ENCODE measurements at places on chromosomes 1 and 21.

DNA sequence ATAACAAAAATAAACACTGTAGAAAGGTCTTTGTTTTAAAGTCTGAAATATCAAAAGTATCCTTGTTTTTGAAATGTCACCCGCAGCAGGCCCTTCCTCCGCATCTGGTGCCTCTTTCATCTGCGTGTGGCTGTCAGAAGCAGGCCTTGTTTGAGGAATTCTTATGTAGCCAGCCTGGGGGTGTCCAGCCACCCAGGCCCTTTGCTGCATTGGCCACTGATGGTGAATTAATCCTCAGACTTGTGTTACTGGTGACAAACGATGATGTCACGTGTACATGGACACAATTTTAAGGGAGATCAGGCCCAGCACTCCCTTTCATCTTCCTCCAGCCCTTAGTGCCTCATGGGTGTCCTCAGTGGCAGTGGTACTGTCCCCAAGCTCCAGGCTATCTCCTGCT, 208.0 kb upstream of the GALNT2 start:
- DNase-seq, result no peak

GRCh38 chr1:78472851-78473496, 17.8 kb upstream of the PTGFR start:
- DNase-seq, result no peak

- no peak for DNase-seq
Measured at GRCh38 chr1:160488347-160489058, 34.6 kb downstream of the SLAMF6 start.

DNA sequence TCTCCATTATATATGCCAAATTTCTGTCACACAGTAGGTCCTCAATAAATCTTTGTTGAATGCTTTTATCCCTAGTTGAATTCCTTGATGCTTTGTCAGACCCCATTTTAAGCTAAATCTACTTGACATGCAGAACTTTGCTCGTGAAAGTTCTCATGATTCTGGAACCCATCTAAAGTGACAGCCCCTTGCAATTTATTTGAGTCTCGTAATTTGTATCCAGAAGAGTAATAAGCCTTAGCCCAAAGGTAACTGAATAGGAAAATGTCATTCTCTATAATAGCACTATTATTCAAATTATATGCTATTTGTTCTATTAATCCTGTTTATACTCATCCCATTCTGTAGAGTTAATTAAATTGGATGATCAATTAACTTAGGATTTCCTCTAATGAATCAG, 466.6 kb upstream of the OLFM3 start:
- no peak for DNase-seq

DNA sequence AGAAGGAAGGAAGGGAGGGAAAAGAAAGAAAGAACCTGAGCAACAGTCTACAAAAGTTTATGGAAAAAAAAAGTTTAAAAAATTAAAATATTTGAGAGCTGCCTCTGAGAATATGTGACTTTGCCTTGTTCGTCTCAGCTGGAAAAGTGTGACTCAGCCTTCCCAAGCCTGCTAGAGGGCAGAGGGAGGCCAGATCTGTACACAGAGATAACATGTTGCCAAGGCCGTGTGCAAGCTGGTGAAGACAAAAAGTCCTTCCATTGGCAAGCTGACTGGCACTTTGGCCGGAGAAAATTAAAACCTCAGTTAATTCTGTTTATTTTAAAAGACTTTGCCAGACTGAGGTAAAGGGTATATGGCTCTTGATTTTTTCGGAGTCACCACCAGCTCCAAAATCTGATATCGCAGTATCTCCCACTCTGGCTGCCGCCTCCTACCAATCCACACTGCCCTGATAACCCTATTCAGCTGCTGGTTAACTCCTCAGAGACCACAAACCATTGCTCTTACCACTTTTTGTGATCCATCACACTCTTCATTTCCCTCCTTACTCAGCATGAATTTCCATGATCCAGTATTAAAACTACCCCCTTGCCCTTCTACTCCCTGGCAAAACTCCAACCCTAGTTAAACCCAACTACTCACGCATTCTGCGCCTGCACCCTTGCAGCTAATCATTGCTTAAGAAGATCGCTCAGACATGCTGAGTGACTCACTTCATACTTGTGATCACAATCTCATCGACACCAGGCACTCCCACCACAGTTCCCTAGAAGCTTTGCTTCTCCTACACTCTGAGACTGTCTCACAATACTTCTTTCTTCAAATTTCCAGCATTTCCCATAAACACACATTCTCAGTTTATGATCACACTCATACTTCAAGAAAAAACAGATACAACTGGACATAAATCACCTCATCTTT, 5.7 kb upstream of the PPP1R15B start:
- no peak for DNase-seq

DNA sequence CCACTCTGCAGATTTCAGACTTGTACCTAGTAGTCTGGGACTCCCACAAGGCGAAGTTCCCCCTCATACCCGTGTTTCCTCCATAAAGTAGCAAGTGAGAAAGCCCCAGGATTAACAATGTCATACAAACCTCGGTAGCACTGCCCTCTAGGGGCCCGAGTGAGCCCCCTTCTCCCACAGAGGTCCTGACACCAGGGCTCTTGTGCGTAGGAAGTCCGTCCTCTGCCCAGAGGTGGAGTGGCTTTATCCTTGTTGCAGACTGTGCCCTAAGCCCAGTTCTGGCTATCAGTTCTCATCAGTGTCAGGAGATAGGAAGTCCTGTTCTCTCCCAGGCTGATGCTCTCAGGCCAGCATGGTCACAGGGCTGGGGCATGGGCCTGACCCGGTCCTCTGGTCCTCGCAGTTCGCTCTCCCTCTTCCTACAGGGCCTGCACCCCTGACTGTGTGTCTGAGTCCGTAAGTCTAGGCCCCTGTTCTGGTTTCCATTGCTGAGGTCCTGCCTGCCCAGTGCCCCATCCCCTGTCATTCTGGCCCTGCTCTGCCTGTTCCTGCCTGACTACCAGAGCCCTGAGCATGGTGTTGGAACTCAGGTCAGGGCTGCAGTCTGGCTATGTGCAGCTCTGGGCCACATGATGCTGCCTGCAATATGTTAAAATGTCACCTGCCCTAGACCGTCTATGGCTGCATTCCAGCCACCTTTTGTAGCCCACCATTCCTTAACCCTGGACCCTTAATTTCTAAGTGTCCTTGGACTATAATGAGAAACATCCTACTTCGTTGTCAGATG, 285.6 kb downstream of the ASTN1 start:
- no peak for DNase-seq

DNA sequence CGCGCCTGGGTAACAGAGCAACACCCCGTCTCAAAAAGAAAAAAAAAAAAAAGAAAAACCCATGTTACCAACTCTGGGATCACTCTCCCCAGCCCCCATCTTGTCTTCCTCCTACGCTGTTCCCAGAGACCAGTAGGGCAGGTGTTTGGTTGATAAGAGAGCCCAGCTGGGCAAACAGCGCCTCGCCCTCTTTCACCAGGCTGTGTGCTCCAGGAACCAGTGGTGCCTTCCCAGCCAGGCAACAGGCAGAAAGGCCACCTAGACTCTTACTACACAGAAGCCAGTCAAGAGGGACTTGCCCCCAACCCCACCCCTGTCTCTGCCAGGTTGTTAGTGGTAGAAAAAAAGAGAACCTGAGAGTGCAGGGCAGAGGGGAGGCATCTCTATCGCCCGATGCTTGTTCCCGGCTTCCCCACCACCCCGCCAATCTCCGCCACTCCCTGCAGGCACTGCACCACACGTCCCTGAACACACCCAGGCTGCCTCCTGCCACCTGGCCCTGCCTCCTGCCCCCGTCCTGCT, 14.0 kb upstream of the CTRC start:
- peak; percentile 89 for DNase-seq

- DNase-seq, result no peak
Measured at GRCh38 chr1:203281033-203281432, 24.3 kb upstream of the BTG2 start.

DNA sequence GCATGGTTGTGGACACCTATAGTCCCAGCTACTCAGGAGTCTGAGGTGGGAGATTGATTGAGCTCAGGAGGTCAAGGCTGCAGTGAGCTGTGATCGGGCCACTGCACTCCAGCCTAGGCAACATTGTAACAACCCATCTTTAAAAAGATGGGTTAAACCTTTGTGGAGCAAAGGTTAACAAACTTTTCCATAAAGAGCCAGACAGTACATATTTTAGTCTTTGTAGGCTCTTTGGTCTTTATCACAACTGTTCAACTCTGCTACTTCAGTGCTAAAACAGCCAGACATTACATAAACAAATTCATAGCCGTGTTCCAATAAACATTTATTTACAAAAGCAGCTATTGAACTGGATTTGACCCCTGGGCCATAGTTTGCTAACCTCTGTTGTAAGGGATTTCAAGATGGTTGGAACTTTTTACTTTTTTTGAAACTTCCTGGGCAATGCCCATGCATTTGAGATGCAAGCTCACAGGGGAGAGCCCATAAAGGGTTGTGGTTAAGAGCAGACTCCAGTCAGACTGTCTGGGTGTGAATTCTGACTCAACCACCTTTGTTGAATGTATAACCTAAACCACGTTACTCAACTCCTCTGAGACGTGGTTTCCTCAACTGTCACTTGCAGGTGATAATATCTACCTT, 10.8 kb downstream of the INAVA start:
- no peak for DNase-seq

GRCh38 chr1:67166196-67166595, at the start of gene IL23R:
IL23R (plus strand) TSS chr1:67166454; CDS start chr1:67168121, 1,667 bp downstream.
- DNase-seq, result no peak

- DNase-seq, result no peak
Measured at GRCh38 chr1:119143706-119144105, 3.3 kb upstream of the WARS2 start.

DNA sequence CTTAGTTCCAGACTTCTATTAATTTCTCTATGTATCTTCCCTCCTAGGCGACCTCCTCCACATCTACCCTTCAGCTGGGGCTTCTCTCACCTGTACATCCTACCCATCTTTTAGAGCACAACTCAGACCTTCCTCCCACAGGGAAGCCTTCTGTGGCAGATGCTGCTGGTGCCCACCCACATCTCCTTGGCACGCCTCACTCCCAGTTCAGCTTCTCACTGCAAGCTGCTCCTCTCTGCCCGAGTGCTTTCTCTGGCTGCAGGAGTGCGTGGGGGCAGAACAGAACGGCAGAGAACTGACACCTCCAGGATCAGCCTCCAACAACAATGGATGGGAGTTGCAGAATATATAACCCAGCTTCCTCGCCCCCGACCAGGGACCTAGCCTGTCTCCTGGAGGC, 36.5 kb downstream of the ZBTB18 start:
- no peak for DNase-seq

- peak; percentile 70 for DNase-seq
Measured at GRCh38 chr1:48055876-48056764, 58.9 kb upstream of the TRABD2B start.

- DNase-seq, result no peak
Measured at GRCh38 chr1:155320661-155321617, at the start of gene RUSC1. RUSC1 (plus strand) TSS chr1:155320894; CDS start chr1:155321774, 880 bp downstream.

- peak; percentile 74 for DNase-seq
Measured at GRCh38 chr1:157117527-157118057, 18.0 kb upstream of the ETV3L start.

DNA sequence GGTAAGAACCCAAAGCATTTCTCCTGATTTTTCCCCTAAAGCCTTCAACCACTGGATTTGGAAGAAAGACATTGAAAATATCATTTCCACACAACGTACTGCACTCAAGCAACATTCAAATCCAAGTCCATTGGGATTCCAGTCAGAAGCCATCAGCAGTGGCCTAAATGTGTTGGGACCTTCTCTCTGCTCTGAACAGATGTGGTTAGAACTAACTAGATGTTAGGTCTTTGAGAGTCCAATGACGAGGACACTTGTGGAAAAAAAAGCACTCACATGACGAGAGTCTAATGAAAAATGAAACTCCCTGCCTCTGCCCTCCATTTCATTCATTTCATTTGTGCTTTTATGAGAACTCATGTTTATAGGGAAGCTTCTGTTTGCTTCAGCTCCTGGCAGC, 382.3 kb downstream of the SIPA1L2 start:
- peak; percentile 54 for DNase-seq

- no peak for DNase-seq
Measured at GRCh38 chr21:36806103-36806502, 107.2 kb downstream of the SIM2 start.

GRCh38 chr1:182146286-182146685, 84.8 kb upstream of the ZNF648 start:
- no peak for DNase-seq

- no peak for DNase-seq
Measured at GRCh38 chr1:53619367-53620060, 119.5 kb downstream of the GLIS1 start.

GRCh38 chr1:66533804-66534740, at the start of gene SGIP1:
SGIP1 (plus strand) TSS chr1:66534153; CDS start chr1:66534359, 206 bp downstream.
- DNase-seq, result peak; percentile 66

GRCh38 chr21:39715804-39716397, 29.1 kb upstream of the IGSF5 start:
- DNase-seq, result peak; percentile 44

GRCh38 chr1:247102381-247102780, 1.8 kb downstream of the ZNF669 start:
- DNase-seq, result no peak

DNA sequence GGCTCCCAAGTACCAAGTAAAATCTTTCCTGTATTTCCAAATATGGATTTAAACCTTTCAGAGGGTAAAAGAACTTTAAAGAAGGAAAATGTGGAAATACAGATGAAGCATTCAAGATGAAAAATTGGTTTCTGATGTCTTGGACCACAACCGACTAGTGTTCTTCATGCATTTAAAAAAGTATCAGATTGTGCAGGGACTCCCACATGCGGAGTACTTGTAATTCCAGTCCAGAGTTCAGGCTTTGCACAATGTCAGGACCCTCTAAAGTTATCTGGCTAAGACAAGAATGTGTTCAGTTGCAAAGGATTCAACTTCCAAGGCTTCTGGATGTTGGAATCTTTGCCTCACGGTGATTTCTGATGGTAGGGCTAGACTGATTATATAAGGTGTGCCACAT, 66.7 kb downstream of the RGL1 start:
- DNase-seq, result no peak

DNA sequence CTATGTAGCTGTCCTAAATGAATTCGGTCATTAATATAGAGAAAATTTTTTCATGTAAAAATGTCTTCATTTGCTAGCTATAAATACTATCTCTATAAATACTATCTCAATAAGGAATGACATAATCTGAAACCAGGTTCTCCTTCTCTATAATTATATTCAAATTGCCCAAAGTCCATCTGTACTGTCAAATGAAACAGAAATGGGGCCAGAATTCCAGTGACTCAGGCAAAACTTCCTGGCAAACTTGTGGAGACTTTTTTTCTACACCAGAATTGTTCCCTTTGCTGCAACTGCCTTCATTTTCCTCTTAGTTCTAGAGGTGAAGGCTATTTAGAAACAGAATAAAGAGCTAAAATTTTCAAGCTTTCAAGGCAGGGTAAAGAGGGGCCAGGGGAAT, 152.5 kb downstream of the KCNH1 start:
- no peak for DNase-seq

- DNase-seq, result no peak
Measured at GRCh38 chr1:116290085-116290705, 82.8 kb upstream of the ATP1A1 start.

DNA sequence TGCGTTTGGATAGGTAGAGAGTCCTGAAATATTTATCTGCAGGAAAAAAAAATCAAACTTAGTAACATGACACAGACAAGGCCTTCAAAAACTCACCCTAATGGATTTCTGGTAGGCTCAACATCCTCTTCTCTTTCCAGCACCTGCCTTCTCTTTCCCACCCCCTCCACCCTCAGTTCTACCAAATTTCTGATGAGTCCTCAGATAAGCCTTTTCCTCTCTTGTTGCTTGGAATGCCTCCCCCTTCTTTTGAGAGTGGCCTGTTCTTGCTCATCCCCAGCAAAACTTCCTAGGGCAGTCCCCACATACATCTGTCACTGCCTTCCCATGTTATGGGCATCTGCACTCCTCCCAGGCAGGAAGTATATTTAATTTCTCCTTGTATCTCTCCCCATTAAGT, 7.6 kb upstream of the LBR start:
- DNase-seq, result no peak

- no peak for DNase-seq
Measured at GRCh38 chr1:117656202-117656641, 50.4 kb downstream of the TENT5C start.

All from NCI-H1417 (cell line).